Non-pigmented ciliary epithelial cell (primary cell): ENCODE measurements at places on chromosomes 13 and 19.

- no peak for DNase-seq
Measured at GRCh38 chr19:42109896-42110295, 22.4 kb downstream of the POU2F2 start.

DNA sequence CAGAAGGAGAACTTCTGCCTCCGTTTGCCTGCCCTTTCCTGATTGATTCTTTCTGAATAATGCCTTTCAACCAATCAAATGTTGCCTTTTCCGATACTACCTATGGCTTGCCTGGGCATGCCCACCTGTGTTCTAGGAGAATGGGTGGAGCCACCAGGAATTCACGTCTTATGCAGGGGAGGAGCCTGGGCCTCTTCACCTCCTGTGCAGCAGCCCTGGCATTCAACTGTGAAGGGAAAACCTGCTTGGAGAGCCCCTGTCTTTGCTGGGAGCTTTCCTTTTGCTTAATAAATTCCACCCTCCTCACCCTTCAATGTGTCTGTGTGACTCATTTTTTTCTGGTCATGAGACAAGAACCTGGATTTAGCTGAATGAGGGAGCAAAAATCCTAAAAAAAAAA is 730.7 kb downstream of the UQCRFS1 start:
- no peak for DNase-seq

GRCh38 chr13:81682081-81682630 is 1341.2 kb upstream of the SPRY2 start:
- DNase-seq = no peak

- DNase-seq = no peak
Measured at GRCh38 chr13:20506696-20507095, 19.0 kb downstream of the CRYL1 start.

GRCh38 chr19:52115526-52116053 is 20.0 kb upstream of the ZNF841 start:
- DNase-seq = no peak

GRCh38 chr13:99390601-99391000 is 83.4 kb upstream of the GPR183 start:
- DNase-seq = no peak

DNA sequence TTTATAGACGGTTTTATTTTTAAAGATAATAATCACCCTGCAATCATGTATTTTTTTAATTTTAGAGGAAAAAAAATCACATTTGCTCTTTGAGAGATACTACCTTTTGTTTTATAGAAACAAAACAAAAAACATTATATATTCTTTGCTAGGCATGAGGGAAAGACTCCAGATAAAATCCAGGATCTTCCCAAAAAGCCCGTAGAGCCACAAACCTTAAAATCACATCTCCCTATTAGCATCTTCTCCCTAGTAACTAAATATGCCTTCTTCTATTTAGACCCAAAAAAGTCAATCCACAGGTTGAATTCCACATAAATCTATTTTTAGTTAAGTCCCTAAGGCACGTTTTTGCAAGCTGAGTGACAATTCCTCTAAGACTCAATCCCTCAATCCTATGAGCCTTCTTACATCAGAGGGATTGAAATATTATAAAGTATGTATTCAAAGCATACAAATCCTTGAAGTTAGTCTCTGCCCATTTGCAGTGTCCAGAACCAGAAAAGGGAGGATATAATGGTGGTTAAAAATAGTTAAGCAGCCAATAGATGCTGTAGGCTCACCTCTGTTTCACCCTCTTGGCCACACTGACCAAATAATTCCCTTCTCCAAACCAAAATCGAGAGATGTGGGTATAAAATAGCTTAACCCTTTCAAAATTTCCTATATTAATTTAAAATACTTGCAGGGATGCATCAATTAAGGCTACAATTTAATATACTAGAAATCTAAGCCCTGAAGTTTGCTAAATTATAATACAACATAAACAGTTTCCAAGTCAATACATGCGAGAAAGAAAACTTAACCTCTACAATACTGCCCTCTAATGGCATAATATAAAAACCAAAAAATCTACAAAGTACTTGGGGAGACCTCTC is 64.0 kb downstream of the SERP2 start:
- DNase-seq = no peak
